ENCODE measurements at places on chromosomes 3 and 15.

- H3K4me3 ChIP-seq: no peak overlapping the region
- no peaks in the 10 kb centered on the region for H3K27me3 ChIP-seq
- H3K36me3 ChIP-seq: no peaks in the 10 kb centered on the region
- DNase-seq: no peak
- no peak overlapping the region for H3K27ac ChIP-seq
Observed at GRCh38 chr3:129289201-129289921, 10.7 kb downstream of the HMCES start.

- H3K36me3 ChIP-seq: no peaks in the 10 kb centered on the region
- H3K27me3 ChIP-seq: peaks cover 2% of the 10 kb centered on the region
- no peak overlapping the region for H3K27ac ChIP-seq
- peaks cover 2% of the 10 kb centered on the region for H3K4me1 ChIP-seq
- no peak overlapping the region for H3K4me3 ChIP-seq
- DNase-seq: no peak
Observed at GRCh38 chr3:97823046-97824004, 1.5 kb downstream of the CRYBG3 start.

GRCh38 chr3:188067932-188068331 is 86.0 kb upstream of the LPP start:
- H3K27ac ChIP-seq: no peak overlapping the region
- peaks cover 3% of the 10 kb centered on the region for H3K4me1 ChIP-seq
- H3K4me3 ChIP-seq: no peak overlapping the region

DNA sequence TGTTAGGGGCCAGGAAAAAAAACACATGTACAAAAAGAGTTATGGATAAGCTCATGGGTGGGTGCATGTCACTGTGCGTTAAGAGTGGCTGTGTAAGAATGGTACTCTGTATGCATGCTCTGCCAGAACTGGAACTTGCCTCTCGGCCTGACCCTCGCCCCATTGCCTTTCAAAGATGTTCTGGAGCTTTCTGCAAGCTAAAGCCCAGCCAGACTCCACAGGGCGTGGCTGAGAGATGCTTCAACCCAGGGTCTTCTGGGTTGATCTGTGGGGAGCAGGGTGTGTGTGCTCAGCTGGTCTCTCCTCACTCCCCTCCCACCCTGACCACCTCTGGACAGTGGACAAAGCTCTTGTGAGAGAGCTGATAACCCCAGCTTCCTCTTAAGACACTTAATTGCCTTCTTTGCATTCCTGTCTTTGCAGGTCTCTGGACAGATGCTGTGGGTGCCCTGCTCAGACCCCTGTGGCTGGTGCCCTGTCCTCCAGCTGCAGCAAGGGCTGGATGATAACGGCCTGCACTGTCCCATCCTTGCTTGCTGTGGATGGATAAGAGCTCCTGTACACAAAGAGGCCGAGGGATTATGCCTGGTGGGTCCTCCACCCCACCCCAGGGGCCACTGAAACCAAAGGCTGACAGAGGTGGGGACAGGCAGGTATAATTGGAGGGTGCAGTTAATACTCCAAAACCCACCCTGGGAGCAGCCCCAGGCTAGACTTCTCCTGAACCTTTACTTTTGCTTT is 28.7 kb downstream of the ALDH1L1 start:
- no peak for DNase-seq
- H3K27me3 ChIP-seq: no peaks in the 10 kb centered on the region
- H3K4me1 ChIP-seq: no peaks in the 10 kb centered on the region

GRCh38 chr3:9682096-9682495 is 21.5 kb upstream of the CPNE9 start:
- H3K27me3 ChIP-seq: no peaks in the 10 kb centered on the region
- no peaks in the 10 kb centered on the region for H3K4me1 ChIP-seq
- no peak overlapping the region for H3K4me3 ChIP-seq
- no peak overlapping the region for H3K27ac ChIP-seq

- H3K36me3 ChIP-seq: no peaks in the 10 kb centered on the region
- no peak overlapping the region for H3K4me3 ChIP-seq
- H3K27ac ChIP-seq: no peak overlapping the region
- peaks cover 4% of the 10 kb centered on the region for H3K4me1 ChIP-seq
Observed at GRCh38 chr3:120688121-120688520, 6.1 kb upstream of the HGD start.

- no peak for DNase-seq
- H3K27me3 ChIP-seq: no peaks in the 10 kb centered on the region
- H3K4me3 ChIP-seq: no peak overlapping the region
- no peaks in the 10 kb centered on the region for H3K4me1 ChIP-seq
- H3K27ac ChIP-seq: no peak overlapping the region
Observed at GRCh38 chr15:70556151-70556741, 207.1 kb downstream of the UACA start.

DNA sequence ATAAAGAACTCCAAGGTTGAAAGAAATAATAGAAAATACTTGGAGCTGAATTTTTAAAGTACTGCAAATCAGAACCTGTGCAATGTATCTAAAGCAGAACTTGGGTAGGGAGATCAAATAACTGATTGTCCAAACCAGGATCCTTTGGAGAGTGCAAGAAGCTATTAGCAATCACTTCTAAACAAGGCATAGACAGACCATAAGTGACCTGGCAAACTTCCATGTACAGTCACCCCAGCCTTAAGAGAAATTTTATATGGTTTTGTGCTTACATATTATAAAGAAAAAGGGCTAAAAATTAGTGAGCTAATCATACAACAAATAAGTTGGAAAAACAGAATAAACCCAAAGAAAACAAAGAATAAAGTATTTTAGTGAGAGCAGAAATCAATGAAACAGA is 35.2 kb downstream of the ETV5 start:
- no peak overlapping the region for H3K27ac ChIP-seq
- no peak overlapping the region for H3K4me3 ChIP-seq
- H3K27me3 ChIP-seq: no peaks in the 10 kb centered on the region
- DNase-seq: no peak

- DNase-seq: peak; percentile 16
- H3K27ac ChIP-seq: no peak overlapping the region
- H3K4me1 ChIP-seq: no peaks in the 10 kb centered on the region
- no peak overlapping the region for H3K4me3 ChIP-seq
- no peaks in the 10 kb centered on the region for H3K27me3 ChIP-seq
Observed at GRCh38 chr15:68400066-68400456, 31.9 kb downstream of the ITGA11 start.

- H3K4me1 ChIP-seq: no peaks in the 10 kb centered on the region
- H3K27ac ChIP-seq: no peak overlapping the region
- H3K36me3 ChIP-seq: no peaks in the 10 kb centered on the region
- no peaks in the 10 kb centered on the region for H3K27me3 ChIP-seq
Observed at GRCh38 chr15:56537881-56538280, 72.9 kb upstream of the MNS1 start.

DNA sequence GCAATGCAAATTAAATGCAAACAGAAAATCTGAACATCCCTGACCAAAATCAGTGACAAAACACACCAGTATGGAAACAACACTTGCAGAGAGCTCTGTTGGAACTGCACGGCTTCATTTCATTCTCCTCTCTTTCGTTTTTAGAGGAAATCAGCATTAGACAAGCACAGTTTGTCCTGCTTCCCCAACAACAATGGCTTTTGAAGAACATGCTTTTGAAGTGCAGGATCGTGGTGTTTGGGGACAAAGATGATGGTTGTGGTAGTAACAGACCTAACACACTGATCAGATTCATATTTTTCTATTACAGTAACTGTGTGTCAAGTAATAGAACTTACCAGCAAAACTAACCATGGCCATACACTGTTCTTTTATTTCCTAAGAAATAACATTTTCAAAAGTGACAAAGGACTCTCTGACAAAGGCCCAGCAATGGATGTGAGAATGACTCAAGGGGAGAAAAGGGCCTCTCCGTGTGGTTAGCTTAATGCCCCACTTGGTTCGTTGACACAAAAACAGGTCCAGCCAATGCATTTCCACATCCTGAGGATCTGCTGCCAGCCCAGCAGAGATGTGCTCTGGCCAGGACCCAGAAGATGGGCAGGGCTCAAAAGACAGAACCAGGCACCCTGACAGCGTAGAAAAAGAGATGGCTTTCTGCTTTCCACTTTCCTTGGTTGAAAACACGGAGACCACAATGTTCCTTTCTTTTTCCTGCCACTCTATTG is 84.1 kb downstream of the CCNL1 start:
- H3K4me1 ChIP-seq: no peaks in the 10 kb centered on the region
- no peak overlapping the region for H3K4me3 ChIP-seq
- H3K27ac ChIP-seq: no peak overlapping the region
- H3K36me3 ChIP-seq: no peaks in the 10 kb centered on the region
- DNase-seq: no peak

- DNase-seq: peak; percentile 52
- H3K4me1 ChIP-seq: peaks cover 3% of the 10 kb centered on the region
- no peaks in the 10 kb centered on the region for H3K27me3 ChIP-seq
- no peak overlapping the region for H3K27ac ChIP-seq
- no peaks in the 10 kb centered on the region for H3K36me3 ChIP-seq
- no peak overlapping the region for H3K4me3 ChIP-seq
Observed at GRCh38 chr3:170033489-170033888, 4.3 kb upstream of the GPR160 start.

DNA sequence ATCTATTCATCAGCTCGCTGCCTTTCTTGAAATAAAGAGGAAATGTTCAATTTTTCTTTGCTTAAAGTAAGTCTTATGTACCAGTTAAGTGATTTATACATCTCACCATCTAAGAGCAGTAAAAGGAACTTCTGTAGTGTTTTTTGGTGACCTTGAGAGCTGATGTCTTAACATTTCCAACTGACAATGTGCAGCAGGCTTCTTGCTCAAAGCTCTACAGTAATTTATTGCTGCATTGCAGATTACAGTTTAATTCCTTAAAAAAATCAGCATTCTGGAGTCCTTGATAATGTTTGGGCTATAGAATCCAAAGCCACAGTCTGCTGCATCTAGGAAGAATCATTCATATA is 61.6 kb downstream of the DIPK2A start:
- H3K27ac ChIP-seq: no peak overlapping the region
- H3K4me3 ChIP-seq: no peak overlapping the region
- no peaks in the 10 kb centered on the region for H3K4me1 ChIP-seq
- no peak for DNase-seq
- no peaks in the 10 kb centered on the region for H3K36me3 ChIP-seq

GRCh38 chr3:30766522-30766921 is 127.9 kb downstream of the GADL1 start:
- no peaks in the 10 kb centered on the region for H3K36me3 ChIP-seq
- no peaks in the 10 kb centered on the region for H3K4me1 ChIP-seq
- H3K27ac ChIP-seq: no peak overlapping the region
- H3K27me3 ChIP-seq: no peaks in the 10 kb centered on the region

DNA sequence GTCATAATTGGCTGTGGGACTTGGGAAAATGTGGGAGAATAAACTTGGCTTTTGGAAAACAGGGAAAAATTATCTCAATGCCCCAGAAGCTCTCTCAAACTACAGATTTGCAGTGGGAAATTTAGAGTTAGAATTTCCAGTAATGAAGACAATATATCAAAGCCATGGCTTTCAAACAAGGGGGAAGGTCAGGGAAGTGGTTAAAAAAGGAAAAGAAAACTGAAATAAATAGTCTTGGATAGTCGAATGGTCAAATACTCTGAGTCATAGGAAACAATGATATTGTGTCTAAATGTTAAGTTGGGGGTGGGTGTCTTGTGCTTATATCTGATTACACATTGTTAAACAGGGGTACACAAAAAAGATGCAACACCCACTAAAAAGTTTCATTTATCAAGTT is 272.4 kb upstream of the COL8A1 start:
- no peaks in the 10 kb centered on the region for H3K4me1 ChIP-seq
- no peak for DNase-seq
- H3K4me3 ChIP-seq: no peak overlapping the region
- no peak overlapping the region for H3K27ac ChIP-seq
- H3K27me3 ChIP-seq: no peaks in the 10 kb centered on the region

- no peaks in the 10 kb centered on the region for H3K4me1 ChIP-seq
- no peak overlapping the region for H3K27ac ChIP-seq
- no peak overlapping the region for H3K4me3 ChIP-seq
- no peaks in the 10 kb centered on the region for H3K36me3 ChIP-seq
Observed at GRCh38 chr3:111538681-111539083, 3.3 kb upstream of the CD96 start.

DNA sequence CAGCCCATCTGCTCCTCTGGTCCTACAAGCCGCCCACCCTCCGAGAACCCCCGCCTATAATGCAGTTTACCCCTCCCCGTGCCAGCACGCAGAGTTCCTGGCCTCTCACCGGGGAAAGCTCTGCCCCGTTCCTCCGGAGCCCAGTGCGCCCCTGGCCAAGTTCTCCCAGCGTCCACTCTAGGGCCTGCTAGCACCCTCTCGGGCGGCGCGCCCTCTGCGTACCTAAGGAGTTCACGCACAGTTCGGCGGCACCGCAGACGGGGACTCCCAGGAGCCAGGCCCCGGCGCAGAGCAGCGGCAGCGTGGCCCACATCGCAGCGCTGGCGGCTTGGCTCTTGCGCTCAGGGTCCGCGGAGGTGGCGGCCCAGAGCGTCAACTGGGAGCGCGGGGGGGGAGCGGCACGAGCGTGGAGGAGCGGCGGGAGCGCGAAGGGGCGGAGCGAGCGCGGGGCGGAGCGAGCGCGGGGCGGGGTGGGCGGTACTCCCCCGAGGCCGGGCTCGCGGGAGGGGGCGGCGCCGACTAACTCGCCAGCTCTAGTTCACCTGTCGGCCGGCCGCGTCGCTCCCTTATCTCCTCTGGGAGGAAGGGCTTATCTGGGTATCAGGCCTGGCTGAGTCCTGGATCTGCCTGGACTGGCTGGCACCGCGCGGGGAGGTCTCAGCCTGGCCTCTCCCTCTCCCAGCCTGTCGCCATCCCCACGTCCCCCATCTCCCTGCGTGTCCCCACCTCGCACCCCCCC is at the start of gene CTSH:
CTSH (minus strand) TSS at position 378 of the 739 bp plus-strand sequence; CDS start at position 313, 65 bp downstream.
- no peaks in the 10 kb centered on the region for H3K4me1 ChIP-seq
- no peak within 1 kb of the TSS for H3K27ac ChIP-seq
- peak; percentile 94 for DNase-seq
- H3K36me3 ChIP-seq: no peaks in the 10 kb centered on the region
- H3K4me3 ChIP-seq: peak within 1 kb of the TSS; percentile 15

- H3K36me3 ChIP-seq: no peaks in the 10 kb centered on the region
- H3K4me3 ChIP-seq: no peak overlapping the region
- no peaks in the 10 kb centered on the region for H3K4me1 ChIP-seq
- no peaks in the 10 kb centered on the region for H3K27me3 ChIP-seq
- peak; percentile 25 for DNase-seq
- no peak overlapping the region for H3K27ac ChIP-seq
Observed at GRCh38 chr3:37223141-37223558, 48.8 kb upstream of the LRRFIP2 start.

DNA sequence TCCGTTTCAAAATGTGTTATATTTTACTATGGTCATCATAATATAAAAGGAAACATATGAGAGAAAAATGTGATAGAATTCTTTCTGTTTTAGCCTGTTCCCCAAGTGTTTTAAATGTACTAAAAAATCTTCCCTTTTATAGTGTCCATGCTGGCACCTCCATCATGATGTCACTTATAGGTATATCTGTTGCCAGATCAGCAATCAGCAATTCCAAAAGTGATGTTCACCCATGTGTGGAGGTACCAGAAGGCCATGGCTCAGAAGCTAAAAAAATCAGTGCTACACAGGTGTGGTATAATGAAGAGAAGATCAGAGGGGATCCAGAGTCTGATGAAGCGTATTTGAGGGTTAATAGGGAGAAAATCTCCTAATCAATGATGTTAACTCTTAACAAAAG is 1.1 kb upstream of the GPR15 start:
- DNase-seq: no peak
- no peaks in the 10 kb centered on the region for H3K4me1 ChIP-seq
- no peak overlapping the region for H3K27ac ChIP-seq
- H3K36me3 ChIP-seq: no peaks in the 10 kb centered on the region
- no peaks in the 10 kb centered on the region for H3K27me3 ChIP-seq

GRCh38 chr15:28017423-28017924 is 81.6 kb downstream of the OCA2 start:
- H3K36me3 ChIP-seq: no peaks in the 10 kb centered on the region
- H3K4me1 ChIP-seq: peaks cover 3% of the 10 kb centered on the region
- no peak overlapping the region for H3K4me3 ChIP-seq
- no peaks in the 10 kb centered on the region for H3K27me3 ChIP-seq

GRCh38 chr15:73074241-73074640 is 22.0 kb downstream of the NEO1 start:
- H3K4me1 ChIP-seq: peaks cover 2% of the 10 kb centered on the region
- H3K36me3 ChIP-seq: no peaks in the 10 kb centered on the region
- no peak overlapping the region for H3K27ac ChIP-seq

Measured in mesendoderm (in vitro differentiated cells).